ENCODE measurements at places on chromosomes 12 and 14.

GRCh38 chr14:63174760-63175191, 29.5 kb upstream of the RHOJ start:
- no peak for DNase-seq

GRCh38 chr14:31194661-31195060, 12.9 kb downstream of the HECTD1 start:
- no peak for DNase-seq

DNA sequence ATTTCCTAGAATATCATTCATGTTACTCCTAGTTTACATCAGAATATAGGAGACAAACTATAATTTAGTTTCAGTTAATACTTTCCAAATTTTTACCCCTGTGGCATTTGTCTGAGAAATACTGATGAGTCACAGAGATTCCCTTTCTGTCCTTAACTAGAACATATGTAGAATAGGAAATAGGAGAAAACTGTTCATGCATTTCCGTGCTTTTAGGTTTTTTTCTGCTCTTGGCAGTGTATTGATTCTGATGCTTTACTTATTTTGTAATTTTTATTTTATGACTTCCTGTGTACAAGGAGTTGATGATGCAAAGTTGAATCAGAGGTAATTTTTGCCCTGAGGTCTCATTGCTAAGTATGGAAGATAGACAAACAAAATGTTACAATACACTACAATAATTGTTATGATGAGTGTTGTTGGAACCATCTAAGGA, 23.0 kb downstream of the MNAT1 start:
- DNase-seq = no peak

GRCh38 chr12:106766393-106766826, 8.1 kb upstream of the RIC8B start:
- no peak for DNase-seq

GRCh38 chr12:110913119-110914056, 7.0 kb downstream of the MYL2 start:
- DNase-seq = no peak

- no peak for DNase-seq
Observed at GRCh38 chr12:52436000-52436827, 2.0 kb upstream of the KRT75 start.

DNA sequence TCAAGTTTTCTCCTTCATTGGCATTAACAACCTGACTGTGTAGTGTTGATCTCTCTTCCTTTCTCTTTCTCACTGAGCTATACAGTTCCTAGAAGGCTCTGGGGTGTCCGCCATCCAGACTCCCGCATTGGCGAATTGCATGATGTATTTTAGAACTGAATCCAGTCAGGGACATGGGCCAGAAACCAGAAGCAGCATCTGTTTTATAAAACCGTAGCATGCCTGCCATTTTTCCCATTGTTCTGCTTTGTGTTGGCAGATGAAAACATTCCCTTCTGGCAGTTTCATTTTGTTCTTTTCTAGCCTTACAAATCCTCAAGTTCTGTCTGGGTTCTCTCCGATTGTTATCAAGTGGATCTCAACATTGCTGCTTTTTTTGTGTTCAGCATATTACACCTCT, 268.3 kb upstream of the SEL1L start:
- DNase-seq = no peak

DNA sequence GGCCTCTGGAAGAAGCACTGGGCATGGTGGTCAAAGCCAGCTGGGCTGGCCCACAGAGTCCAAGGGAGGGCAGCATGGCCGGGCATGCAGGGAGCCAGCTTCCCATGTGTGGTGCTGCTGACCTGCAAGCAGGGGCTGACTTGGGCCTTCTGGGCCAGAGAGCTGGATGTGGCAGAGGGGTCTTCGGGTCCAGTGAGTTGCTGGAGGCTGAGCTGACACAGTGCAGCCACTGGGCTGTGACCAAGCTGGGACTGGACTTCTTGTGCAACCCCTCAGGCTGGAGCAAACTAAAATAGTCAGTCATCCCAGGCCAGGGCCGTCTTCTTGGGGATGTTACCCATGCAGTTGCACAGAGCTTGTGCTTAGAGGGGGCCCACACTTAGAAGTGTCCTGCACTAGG, 7.3 kb upstream of the RIN3 start:
- no peak for DNase-seq

- no peak for DNase-seq
Observed at GRCh38 chr12:75712223-75712622, 200.8 kb upstream of the KRR1 start.

- DNase-seq = no peak
Observed at GRCh38 chr12:3302401-3303041, 188.5 kb upstream of the PRMT8 start.

GRCh38 chr12:15485466-15485865, 163.2 kb downstream of the PTPRO start:
- no peak for DNase-seq

DNA sequence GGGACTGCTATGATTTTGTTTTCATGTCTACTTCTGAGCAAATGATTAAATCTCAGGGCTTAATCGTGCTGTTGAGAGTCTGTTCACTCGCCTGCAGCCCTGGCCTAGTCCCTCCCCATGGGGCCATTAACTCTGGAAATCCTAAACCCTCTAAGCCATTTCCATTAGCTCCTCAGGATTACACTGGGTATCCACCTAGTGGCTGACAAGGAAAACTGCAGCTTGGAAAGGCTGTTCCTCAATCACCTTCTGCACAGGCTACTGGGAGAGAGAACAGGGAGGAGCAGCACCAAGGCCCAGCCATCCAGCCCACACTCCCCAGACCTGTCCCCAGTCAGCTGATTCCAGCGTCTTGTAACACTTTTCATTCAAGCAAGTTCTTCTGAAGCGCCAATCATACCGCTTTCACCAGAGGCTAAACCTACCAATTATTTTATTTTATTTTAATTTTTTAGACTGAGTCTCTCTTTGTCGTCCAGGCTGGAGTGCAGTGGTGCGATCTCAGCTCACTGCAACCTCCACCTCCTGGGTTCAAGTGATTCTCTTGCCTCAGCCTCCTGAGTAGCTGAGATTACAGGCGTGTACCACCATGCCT, 48.7 kb downstream of the NEUROD4 start:
- no peak for DNase-seq

GRCh38 chr14:90296641-90297040, 35.1 kb downstream of the NRDE2 start:
- no peak for DNase-seq

GRCh38 chr14:93532541-93532940, 101.8 kb downstream of the UNC79 start:
- no peak for DNase-seq

GRCh38 chr14:100666403-100666802, 60.3 kb upstream of the DLK1 start:
- no peak for DNase-seq

- DNase-seq = no peak
Observed at GRCh38 chr12:104477510-104478390, 21.0 kb downstream of the CHST11 start.

DNA sequence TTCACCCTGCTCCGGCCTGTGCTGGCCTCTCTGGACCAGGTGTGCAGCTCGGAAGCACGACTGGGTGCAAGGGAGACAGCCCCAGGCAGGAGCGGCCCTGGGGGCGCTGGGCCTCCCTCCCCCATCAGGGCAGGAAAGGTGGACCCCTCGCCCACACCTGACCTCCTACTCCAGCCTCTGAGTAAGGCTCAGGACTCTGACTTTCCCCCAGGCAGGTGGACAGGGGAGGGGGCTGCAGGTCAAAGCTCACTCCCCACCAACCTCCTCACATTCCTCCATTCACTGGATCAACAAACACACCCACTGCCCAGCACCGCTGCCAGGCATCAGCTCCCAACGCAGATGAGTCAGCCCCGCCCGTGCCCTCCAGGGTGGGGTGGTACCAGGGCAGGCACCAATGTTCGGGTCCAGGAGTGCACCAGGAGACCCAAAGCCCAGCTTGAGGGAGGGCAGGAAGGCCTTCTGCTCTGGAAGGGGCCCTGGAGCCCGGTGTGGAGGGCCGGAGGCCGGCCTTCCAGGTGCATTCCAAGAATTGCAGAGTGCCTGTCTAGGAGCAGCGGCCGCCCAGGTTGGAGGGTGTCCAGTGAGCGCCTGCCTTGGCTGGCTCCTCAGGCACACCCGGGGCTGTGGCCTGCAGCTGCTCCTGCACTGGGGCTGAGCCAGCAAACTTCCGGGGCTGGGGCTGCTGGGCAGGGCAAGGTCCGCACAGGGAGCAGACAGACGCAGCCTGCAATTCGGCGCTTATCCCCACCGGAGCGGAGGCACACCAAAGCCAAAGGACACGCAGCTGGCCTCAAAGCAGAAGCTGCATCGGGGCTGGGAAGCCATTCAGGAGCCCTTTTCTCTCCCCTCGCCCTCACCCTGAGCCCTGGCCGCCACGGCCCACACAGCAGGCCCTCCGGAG, 1.6 kb upstream of the INF2 start:
- DNase-seq = no peak

- no peak for DNase-seq
Observed at GRCh38 chr14:79660053-79660939, 551.0 kb downstream of the DIO2 start.

- peak; percentile 19 for DNase-seq
Observed at GRCh38 chr12:121465921-121466793, 66.2 kb downstream of the RNF34 start.

GRCh38 chr12:92027701-92028440, 117.8 kb downstream of the BTG1 start:
- DNase-seq = no peak

DNA sequence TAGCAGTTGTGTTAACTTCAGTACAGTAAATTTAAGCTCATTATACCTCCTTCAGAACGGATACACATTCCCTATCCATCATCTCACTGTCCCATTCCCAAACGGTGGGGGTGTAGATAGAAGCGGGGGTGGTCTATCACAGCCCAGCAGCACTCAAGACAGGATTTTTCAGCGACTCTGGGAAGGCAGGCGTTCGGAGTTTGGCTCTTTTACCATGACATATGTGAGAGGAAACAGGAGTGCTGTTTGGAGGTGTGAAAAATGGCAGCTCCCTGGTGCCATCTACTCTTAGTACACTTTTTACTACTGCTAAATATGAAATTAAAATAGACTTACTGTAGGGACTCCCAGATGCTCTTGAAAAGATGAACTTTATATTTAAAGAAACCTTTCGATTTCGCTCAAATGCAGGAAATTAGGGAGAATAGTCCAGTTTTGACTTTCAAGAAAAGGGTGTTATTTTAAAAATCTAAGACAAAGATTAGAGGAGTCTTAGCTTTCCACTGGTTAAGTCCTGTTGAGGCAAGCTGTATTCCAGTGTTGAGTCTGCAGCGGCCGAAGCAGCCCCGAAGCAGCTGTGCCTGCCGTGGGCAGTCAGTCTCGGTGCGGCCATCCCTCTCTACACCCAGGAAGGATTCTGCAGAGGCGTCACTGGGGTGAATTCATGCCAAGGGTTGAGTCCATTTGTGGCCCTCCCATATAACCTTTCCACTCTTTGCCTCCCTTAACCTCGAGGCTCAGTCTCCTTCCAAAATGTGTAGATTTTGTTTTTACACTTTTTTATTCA, 42.1 kb downstream of the KCNMB4 start:
- DNase-seq = no peak

DNA sequence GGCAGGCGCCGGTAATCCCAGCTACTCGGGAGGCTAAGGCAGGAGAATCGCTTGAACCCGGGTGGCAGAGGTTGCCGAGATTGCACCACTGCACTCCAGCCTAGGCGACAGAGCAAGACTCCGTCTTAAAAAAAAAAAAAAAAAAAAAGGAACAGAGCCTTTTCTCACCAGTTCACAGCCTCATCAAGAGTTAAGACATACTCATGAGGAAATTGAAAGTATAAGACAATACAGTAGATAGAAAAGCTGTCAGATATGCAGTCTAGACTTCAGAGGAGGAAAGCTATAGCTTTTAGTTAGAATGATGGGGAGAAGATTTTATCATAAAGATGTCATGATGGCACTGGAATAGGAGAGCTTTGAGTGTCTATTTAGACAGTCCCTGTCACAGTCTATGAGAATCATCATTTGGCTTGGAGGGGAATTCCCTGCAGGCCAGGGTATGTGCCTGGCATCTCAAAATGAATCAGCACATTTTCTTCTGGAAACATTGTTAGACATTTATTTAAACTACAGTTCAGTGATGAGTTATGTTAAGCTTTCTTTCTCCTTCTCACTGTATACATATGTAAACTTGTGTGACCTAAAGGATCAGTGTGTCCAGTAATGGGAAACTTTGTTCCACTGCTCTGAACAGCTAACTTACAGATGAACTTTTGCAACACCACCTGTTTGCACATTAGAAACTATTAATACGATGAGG, 2.9 kb upstream of the RAB35 start:
- DNase-seq = no peak

GRCh38 chr12:18239526-18239925, 21.8 kb upstream of the PIK3C2G start:
- DNase-seq = no peak

DNA sequence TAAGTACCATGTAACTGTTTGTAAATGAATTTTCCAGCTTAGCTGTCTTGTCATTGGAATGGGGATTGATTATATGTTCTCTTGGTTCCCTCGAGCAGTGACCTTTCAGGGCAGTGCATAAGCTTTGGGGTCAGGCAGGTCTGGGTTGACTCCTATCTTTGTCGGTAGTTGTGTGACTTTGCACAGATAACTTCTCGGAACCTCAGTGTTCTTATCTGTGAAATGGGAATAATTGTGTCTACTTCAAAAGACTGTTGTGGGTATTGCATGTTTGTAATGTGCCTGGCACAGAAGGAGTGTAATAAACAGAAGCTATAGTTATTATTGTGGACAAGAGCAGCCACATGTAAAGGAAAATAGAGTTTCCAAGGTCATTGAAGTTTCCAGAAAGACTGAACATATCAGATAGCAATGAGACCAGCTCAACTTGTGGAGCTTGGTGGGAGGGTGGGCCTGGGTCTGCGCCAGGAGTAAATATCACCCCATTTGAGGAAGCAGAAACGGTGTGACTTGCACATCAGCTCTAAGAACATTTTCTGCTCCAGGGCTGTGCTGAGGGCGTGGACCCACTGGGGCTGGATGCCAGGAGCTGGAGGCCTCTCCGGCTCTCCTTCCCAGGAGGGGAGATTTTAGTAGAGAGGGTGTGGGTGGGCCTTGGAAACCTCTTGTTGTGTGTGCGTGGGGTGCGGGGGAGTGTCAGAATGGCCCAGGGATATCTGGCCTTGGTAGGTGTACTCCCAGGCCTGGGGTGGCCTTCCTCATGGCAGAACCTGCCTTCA, 19.7 kb downstream of the FOS start:
- DNase-seq = no peak

All from activated gamma-delta T cell treated with anti-CD3 and anti-CD28 coated beads, Interleukin-2, amount 50 U/mL, for 16 hours (primary cell).